ENCODE measurements at places on chromosomes 12 and 14. TPM values are rescaled to one million over a fixed set of nuclear protein-coding genes. Genes with fewer than 3 reads are reported as not detected.

GRCh38 chr14:76490111-76490510 is 114.2 kb downstream of the ESRRB start:
- no peaks in the 10 kb centered on the region for H3K27me3 ChIP-seq
- H3K4me3 ChIP-seq = no peak overlapping the region
- no peak for DNase-seq
- no peaks in the 10 kb centered on the region for H3K36me3 ChIP-seq
- no peak overlapping the region for H3K27ac ChIP-seq

DNA sequence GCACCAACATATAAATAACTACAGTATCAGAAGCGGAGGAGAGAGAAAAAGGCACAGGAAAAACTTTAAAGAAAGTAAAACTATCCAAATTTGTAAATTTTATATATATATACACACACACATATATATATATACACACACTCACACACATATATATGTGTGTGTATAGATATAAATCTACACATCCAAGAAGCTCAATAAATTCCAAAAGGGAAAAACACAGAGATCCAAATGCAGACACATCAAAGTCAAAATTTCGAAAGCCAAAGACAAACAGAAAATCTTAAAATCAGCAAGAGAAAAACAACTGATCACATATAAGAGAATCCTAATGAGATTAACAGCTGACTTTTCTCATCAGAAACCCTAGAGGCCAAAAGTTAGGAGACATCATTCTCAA is 37.3 kb downstream of the PARP11 start:
- H3K4me1 ChIP-seq = peaks cover 6% of the 10 kb centered on the region
- H3K4me3 ChIP-seq = no peak overlapping the region
- H3K27ac ChIP-seq = no peak overlapping the region
- no peaks in the 10 kb centered on the region for H3K36me3 ChIP-seq
- no peaks in the 10 kb centered on the region for H3K27me3 ChIP-seq

DNA sequence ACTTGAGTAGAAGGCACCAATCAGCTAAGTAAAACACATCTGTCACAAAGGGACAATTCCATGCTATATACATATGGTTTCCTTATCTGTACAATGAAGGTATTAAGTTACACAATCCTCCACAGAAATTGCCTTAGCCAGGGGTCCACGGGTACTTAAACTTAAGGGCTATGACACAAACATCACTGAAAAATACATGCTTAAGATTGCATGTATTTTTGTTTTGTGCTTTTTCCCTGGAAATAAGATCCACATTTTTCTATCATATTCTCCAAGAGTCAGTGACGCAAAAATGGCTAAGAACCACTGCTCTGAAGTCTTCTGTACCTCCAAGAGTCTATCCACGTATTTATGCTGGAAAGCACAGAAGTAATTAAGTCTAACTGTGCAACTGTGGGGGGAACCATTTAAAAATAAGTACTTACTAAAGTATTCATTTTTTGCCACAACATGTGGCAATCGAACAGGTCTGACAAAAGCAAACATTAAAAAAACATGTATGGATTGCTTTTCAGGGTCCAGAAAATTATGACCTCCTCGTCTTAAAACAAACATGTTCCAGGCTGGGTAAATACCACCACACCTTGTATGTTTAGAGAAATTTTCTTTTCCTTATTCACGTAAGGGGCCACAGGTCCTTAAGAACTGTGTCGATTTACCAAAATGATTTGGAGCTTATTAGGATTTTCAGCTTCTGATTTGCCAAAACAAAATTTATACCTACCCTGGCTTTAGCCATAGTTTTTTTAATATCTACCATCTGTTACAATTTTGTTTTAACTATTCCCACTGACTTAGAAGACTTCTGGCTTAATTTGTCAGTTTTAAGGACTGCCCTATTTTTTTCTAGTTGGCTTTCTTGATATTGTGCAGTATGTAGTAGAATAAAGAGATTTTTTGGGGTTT is 2.8 kb downstream of the SLC38A2 start:
- H3K36me3 ChIP-seq = peaks cover 45% of the 10 kb centered on the region
- peak overlapping the region; percentile 90 for H3K4me3 ChIP-seq
- H3K4me1 ChIP-seq = peaks cover 69% of the 10 kb centered on the region
- no peak overlapping the region for H3K27ac ChIP-seq

DNA sequence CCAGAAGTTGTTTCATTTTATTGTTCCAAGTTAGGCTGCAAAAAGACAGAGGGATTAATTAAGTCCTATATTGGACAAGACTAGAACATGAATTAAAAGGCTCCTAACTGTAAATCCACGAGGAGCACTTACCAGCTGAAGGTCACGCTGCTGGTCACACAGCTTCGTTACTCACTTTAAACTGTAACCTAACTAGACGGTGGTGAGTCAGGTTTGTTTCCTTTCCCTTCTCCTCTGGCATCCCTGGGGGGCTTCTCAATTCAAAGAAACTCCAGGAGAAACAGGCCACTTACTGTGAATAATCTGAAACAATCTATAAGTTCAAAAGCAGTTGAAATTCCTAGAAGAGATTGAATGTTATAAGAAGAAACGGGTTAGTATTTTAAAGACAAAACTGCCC is 331.4 kb downstream of the BCAT1 start:
- no peak for DNase-seq
- H3K4me1 ChIP-seq = no peaks in the 10 kb centered on the region
- no peak overlapping the region for H3K4me3 ChIP-seq
- no peaks in the 10 kb centered on the region for H3K27me3 ChIP-seq
- H3K27ac ChIP-seq = no peak overlapping the region
- H3K36me3 ChIP-seq = no peaks in the 10 kb centered on the region

DNA sequence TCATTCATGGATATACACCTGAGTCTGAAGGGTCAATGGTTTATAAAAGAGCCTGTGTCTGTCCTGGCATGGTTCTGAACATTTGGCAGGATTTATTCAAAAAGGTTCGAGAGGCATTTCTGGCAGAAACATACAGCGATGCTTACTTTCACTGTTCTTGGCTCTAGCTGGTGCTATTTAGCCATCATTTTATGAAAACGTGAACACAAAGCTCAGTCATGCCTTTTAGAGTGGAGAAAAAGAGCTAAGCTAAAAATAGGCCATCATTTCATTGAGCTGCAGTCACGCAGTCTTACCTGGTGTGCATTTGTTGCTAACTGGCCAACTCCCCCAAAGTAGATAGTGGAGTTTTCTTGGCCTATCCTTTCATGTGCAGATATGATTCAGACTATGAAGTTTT is 1209.5 kb downstream of the SLC16A7 start:
- no peak overlapping the region for H3K4me3 ChIP-seq
- no peak for DNase-seq
- no peaks in the 10 kb centered on the region for H3K36me3 ChIP-seq

GRCh38 chr14:104228221-104228620 is 89.8 kb downstream of the KIF26A start:
- H3K27me3 ChIP-seq = no peaks in the 10 kb centered on the region

DNA sequence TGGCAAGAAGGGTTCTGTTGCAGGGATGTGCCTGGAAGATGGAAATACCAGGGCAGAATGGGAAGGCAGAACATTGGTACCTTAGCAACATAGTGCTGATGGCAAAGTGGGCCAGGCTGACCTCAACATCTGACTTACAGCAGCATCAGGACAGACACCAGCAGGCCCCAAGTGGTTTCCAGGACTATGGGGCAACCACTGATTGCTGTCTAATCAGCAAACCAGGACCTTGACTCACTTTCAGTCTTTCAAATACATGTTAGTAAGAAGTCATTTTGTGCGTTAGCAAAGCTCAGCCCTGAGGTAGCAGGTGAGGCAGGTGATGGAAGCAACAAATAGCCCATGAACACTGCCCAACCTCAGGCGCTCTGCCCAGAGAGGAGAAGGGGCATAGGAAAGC is 4.7 kb upstream of the SPTSSA start:
- no peaks in the 10 kb centered on the region for H3K27me3 ChIP-seq
- H3K4me1 ChIP-seq = peaks cover 3% of the 10 kb centered on the region
- no peak overlapping the region for H3K27ac ChIP-seq
- no peak overlapping the region for H3K4me3 ChIP-seq

- DNase-seq = no peak
- H3K27me3 ChIP-seq = no peaks in the 10 kb centered on the region
- H3K4me3 ChIP-seq = no peak overlapping the region
- H3K4me1 ChIP-seq = no peaks in the 10 kb centered on the region
- no peak overlapping the region for H3K27ac ChIP-seq
Measured at GRCh38 chr12:77032406-77032805, 33.0 kb downstream of the E2F7 start.

DNA sequence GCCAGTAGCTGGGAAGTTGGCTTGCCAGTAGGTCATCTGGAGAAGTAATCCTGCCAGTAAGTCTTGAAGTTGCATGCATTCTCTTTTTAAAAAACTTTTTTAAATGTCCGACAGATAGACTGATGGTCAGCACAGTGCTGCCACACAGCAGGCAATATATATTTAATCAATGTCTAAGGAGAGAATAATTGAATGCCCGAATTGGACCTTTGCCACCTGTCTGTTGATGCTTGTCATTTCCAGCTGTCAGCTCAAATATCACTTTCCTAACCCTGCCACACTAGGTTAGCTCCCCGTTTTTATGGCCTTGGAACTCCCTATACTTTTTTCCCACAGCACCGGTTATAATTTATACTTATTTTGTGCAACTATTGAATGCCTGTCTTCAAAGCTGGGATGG is 2.1 kb upstream of the SLC15A4 start:
- no peak overlapping the region for H3K4me3 ChIP-seq
- DNase-seq = no peak
- H3K27ac ChIP-seq = no peak overlapping the region
- peaks cover under 1% of the 10 kb centered on the region for H3K36me3 ChIP-seq
- H3K27me3 ChIP-seq = no peaks in the 10 kb centered on the region

DNA sequence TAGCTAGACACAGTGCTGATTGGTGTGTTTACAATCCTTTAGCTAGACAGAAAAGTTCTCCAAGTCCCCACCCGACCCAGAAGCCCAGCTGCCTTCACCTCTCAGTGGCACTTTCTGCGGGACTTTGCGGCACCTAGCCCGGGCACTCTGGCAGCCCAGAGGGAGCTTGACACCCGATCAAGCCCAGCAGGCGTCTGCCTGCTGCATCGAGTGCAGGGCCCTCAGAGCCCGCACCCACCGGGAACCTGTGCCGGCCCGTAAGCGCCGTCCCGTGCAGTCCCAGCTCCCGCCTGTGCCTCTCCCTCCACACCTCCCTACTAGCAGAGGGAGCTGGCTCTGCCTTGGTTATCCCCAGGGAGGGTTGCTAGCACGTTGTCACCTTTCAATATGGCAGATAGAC is 631.0 kb upstream of the STXBP6 start:
- no peaks in the 10 kb centered on the region for H3K27me3 ChIP-seq
- H3K36me3 ChIP-seq = no peaks in the 10 kb centered on the region
- no peak for DNase-seq
- H3K4me3 ChIP-seq = no peak overlapping the region
- no peak overlapping the region for H3K27ac ChIP-seq

GRCh38 chr14:96249029-96249428 is 7.0 kb upstream of the BDKRB1 start:
- H3K27me3 ChIP-seq = peaks cover 3% of the 10 kb centered on the region
- H3K27ac ChIP-seq = no peak overlapping the region
- no peak overlapping the region for H3K4me3 ChIP-seq
- H3K4me1 ChIP-seq = no peaks in the 10 kb centered on the region
- H3K36me3 ChIP-seq = no peaks in the 10 kb centered on the region
- DNase-seq = no peak

DNA sequence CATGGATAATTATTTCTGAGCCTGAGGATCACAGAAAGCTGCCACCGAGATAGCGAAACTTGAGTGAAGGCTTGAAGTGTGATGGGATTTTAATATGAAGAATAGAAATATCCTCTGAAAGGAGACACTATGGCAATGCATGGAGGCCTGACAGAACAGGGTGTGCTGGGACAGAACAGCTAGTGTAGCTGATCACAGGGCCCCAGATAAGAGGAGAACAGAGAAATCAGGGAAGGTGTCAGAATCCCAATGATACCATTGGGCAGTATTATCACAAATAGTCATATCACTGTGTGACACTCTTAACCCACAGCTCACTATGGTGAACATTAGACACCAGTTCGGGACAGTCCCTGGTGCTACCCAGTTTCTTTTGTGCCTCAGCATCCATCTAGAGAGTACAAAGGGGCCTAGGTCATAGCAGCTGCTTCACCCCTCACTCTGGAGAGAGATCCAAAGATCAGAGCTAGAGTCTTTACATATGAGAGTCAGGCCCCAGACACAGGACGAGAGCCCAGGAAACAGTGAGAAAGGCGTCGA is 506 bp upstream of the OR10P1 start:
- H3K4me1 ChIP-seq = peaks cover 14% of the 10 kb centered on the region
- H3K27ac ChIP-seq = no peak overlapping the region
- H3K36me3 ChIP-seq = no peaks in the 10 kb centered on the region
- H3K4me3 ChIP-seq = no peak overlapping the region
- no peak for DNase-seq

GRCh38 chr14:69489495-69489894 is 5.0 kb downstream of the PLEKHD1 start:
- no peaks in the 10 kb centered on the region for H3K4me1 ChIP-seq
- H3K27ac ChIP-seq = no peak overlapping the region
- DNase-seq = no peak

GRCh38 chr12:40313928-40314327 is 89.1 kb downstream of the LRRK2 start:
- no peaks in the 10 kb centered on the region for H3K36me3 ChIP-seq
- DNase-seq = no peak
- H3K4me1 ChIP-seq = no peaks in the 10 kb centered on the region
- no peak overlapping the region for H3K27ac ChIP-seq
- no peak overlapping the region for H3K4me3 ChIP-seq
- no peaks in the 10 kb centered on the region for H3K27me3 ChIP-seq

- H3K36me3 ChIP-seq = no peaks in the 10 kb centered on the region
- H3K27ac ChIP-seq = no peak overlapping the region
- H3K27me3 ChIP-seq = no peaks in the 10 kb centered on the region
- no peaks in the 10 kb centered on the region for H3K4me1 ChIP-seq
- H3K4me3 ChIP-seq = no peak overlapping the region
Measured at GRCh38 chr12:90653040-90653439, 301.9 kb downstream of the CCER1 start.

- H3K4me3 ChIP-seq = no peak overlapping the region
- no peaks in the 10 kb centered on the region for H3K36me3 ChIP-seq
- no peaks in the 10 kb centered on the region for H3K27me3 ChIP-seq
- DNase-seq = no peak
Measured at GRCh38 chr12:108826807-108827721, 30.3 kb downstream of the SSH1 start.

DNA sequence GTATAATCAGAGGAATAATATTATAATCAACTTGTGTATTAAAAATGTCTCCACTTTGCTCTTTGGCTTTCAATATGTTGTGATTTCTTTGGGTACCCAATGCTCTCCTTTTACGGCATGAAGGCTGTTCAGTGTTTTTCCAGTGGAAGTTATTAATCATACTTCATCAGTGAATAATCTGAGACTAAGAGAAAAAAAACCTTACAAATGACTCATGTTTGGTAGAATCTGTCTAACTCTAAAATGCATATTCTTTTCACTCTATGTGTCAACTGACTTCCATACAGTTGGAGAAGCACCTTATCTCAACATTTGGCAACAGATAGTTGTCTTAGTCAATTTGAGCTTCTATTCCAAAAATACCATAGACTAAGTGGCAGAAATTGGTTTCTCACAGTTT is 82.2 kb downstream of the PTPRO start:
- H3K27me3 ChIP-seq = no peaks in the 10 kb centered on the region
- no peak overlapping the region for H3K4me3 ChIP-seq
- no peak overlapping the region for H3K27ac ChIP-seq
- no peak for DNase-seq
- no peaks in the 10 kb centered on the region for H3K36me3 ChIP-seq

LRRC9 gene
- total RNA-seq = not detected

KMT2D gene
- total RNA-seq = 79.4 TPM

RAPGEF3 gene
- 1.1 TPM for total RNA-seq

RNFT2 gene
- total RNA-seq = 14.6 TPM

PLEKHA5 gene
- total RNA-seq = 5.5 TPM

BMAL2 gene
- total RNA-seq = 22.4 TPM

FGF23 gene
- not detected for total RNA-seq

BCL11B gene
- 42.5 TPM for total RNA-seq

FOXG1 gene
- total RNA-seq = not detected

GUCY2C gene
- not detected for total RNA-seq

KRT6C gene
- not detected for total RNA-seq
